ENCODE measurements at places on chromosomes 16 and 17.

DNA sequence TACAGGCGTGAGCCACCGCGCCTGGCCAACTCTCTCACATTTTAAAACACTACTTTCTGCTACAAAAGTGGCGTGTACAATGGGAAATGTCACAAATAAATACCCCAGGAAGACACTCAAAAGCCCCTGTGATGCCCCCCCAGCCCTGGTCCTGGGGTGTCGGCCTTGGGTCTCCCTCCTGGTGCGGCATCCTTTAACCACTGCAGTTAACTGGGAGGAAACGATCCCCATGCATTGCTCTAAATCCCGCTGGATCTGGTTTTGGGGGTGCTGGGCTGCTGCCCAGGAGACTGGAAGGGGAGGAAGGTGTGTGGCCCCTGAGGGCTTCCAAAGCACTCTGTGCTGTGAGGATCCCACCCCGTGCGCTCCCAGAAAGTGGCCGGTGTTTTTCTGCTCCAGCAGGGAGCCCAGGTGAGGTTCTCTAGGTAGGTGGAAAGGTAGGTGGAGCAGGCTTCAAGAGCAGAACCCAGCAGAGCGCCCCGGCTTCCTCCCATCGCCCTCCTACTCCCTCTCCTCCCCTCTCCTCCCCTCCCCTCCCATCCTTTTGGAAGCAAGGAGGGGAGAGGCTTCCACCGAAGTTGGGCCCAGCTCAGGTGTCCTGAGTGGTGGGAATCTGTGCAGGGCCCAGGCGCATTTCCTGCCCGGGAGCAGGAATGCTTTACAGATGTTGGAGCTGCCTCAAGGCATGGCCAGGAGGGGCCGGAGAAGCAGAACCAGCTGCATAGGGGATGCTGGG lies 363.3 kb downstream of the SEC14L1 start:
- no peak for DNase-seq

DNA sequence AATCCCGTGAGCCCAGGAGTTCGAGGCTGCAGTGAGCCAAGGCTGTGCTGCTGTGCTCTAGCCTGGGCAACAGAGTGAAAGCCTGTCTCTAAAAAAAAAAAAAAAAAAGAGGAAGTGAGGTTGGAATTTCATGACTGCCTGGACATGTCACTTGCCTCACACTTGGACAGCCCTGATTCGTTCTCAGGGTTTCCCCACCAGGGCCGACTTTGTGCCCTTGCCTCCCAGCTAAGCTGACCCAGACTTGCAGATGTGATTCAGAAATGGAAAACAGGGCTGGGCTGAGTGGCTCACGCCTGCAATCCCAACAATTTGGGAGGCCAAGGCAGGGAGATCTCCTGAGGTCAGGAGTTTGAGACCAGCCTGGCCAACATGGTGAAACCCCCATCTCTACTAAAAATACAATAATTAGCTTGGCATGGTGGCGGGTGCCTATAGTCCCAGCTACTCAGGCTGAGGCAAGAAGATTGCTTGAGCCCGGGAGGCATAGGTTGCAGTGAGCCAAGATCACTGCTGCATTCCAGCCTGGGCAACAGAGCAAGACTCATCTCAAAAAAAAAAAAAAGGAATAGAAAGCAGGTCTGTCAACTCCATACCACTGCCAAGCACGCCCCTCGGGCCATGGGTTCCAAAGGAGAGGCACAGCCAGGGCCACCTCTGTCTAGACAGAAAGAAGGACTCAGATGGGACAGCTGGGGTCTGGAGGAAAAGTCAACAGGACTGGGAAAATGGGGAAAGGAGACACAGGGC lies 46.9 kb downstream of the SOCS1 start:
- no peak for DNase-seq

DNA sequence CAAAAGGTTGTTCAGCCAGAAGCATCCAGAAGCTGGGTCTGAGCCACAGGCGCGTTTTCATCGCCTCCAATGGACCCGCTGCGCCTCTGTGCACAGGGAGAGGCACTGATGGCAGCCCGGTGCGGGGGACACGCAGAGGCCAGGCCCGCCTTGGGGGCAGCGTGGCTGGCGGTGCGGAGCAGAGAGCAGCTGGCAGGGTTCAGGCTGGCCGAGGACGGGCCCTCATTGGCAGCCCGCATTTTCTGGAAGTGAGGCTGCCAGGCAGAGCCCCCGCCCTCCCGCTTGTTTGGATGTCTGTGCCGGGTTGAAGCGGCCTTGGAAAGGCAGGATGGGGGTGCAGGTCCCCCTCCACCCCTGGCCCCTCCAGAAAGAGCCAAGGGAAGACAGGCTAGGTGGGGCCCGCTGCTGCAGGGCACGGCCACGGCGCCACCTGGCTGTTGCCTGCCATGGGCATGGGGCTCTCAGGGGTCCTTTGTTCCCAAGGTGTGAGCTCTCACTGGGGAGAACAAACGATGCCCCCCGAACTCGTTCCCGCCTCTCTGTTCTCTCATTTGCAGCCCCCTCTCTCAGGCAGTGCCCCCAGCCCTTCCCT lies 18.8 kb downstream of the GSE1 start:
- DNase-seq = no peak

DNA sequence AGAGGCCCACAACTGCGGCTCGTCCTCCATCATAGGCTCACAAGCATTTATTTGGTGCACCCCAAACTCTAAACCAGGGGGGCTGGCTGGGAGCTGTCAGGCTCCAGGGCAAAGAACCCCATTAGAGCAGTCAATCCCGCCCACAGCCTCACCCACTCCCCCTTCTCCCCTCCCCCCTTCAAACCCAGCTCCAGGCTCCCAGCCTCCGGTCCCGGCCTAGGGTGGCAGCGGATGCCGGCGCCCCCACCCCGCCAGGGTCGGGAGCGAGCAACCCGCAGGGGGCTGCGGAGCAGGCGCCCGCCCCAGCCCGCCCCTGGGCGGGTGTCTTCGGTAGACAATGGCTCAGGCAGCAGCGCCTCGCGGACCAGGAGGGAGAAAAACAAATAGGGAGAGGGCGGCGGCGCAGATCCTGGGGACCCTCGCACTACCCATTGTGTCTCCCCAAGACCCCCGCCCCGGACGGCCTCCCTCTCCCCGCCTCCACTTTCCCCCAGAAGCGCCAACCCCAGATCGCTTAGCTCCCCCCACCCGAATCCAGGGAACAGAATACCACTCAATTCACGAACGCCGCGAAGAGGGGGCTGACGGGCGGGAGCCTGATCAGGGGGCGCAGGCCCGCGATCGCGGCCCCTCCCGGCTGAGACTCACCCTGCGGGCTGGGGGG lies 572 bp downstream of the FAM171A2 start:
- no peak for DNase-seq

DNA sequence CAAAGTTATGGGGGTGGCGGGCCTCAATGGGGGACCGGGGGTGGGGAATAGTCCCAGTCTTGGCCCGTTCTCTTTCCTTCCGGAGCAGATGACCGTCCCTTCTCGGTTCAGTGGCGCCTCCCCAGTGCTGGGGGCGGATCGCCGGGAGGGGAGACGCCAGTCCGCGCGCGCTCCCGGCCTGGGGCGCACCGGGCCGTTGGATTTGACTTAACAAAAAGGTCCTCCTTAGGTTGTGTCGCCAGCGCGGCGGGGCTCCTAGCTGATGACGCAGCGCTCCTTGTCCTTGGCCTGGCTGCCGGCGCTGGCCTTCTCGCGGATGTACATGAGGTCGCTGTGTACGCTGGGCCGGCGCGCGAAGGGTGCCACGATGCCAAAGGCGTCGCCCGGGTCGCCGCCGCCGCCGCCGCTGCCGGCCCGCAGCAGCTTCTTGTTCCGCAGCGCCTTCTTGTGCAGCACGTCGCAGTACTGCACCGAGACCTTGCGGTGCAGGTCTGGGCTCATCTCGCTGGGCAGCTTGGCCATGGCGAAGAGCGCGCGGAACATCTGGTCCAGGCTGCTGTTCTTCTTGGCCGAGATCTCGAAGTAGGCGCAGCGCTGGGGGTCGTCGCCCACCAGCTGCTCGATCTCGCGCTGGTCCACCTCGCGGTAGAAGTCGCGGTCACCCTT lies 1.2 kb downstream of the RASD1 start:
- DNase-seq = no peak

DNA sequence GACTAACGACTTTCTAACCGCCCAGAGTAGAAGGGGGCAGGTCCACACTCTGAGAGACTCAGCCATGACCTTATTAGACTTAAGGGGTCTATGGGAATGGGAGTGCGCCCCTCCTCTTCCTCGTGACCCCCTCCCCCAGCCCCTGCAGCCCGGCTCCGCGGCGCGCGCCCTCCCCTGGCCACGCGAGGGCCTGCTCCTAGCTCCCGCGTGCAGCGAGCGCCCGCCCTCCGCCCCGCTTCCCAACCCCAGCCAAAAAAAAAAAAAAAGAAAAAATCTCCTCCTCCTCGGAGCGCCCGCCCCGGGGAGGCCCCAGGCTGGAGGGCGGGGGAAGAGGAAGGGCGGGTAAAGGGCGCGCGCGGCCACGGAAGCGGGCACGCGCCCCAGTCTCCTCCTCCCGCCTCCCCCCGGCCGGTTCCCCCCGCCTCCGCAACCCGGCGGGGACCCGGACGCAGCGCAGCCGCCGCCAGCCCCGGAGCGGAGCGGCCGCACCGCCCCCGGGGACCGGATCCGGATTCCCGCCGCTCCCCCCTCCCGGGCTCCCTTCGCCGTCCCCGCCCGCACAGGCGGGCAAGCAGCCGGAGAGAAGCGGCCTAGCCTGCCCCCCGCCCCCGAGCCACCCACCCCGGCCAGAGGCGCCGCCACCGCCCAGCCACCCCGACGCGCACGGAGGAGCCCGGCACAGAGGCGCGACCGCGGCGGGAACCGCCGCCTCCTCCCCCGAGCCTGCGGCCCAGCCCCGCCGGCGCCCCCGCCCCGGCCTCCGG lies 949 bp downstream of the UBTF start:
- peak; percentile 81 for DNase-seq

GRCh38 chr16:57875347-57875746 lies 73.1 kb upstream of the KIFC3 start:
- no peak for DNase-seq

- DNase-seq = no peak
These were observed 49.9 kb upstream of the CDR2 start for GRCh38 chr16:22424161-22424937.

DNA sequence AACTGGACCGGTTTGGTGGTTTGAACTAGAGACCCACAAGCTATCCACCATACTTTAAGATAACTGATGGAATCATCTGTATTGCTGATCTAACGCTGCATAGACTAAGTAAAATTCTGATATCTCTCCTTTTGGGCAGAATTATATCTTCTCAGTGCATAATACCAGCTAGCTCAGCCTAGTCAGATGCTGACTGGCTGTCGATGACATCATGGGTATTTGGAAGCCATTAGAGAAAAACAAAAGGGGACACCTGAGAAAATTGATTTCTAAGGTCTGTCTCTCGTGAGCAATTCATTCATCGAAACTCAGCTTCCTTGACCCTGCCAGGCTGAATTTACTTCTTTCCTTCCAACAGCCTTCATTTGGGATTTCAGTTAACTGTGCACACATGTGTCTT lies 263.0 kb upstream of the CCL2 start:
- no peak for DNase-seq

- DNase-seq = no peak
These were observed 3.2 kb downstream of the CBX4 start for GRCh38 chr17:79835953-79836509.

DNA sequence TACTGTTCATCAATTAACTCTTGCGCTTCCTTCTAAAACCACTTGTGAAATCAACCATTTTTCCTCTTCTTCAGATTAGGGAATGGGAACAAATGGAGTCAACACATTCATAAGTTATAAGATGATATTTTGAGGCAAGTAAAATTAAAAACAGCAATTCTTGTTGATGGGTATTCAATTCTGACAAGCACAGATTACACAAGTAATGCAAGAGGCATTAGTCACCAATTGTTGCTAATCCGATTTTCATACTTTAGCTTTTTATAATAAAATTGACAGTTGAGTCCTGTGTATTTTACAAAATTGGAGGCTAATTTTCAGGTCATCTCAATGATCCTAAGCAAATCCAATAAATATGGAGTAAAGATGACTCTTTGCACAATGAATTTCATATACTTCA lies 918.4 kb upstream of the SOX9 start:
- no peak for DNase-seq

- no peak for DNase-seq
These were observed 102.4 kb downstream of the ENGASE start for GRCh38 chr17:79176792-79177601.

- DNase-seq = no peak
These were observed 23.7 kb downstream of the ARHGAP23 start for GRCh38 chr17:38451840-38452529.

DNA sequence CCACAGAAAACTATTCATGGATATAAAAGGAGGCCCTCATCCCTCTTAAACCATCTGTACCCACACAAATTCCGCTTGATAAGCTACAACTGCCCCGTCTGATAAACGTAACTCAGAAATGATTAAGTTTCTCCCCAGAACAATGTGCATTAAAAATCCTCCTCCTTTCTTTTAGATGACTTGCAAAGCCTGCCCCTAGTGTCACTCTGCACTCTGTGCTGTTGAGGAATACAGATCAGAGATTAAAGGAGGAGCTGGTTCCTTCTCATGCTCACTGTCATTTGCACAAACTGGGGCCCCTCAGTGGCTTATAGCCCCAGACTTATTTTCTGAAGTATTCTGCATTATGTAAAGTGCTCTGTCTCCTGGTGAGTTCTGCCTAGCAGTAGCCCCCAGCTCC lies 33.3 kb downstream of the CDRT15 start:
- no peak for DNase-seq

- DNase-seq = no peak
These were observed 12.1 kb downstream of the SCNN1G start for GRCh38 chr16:23194497-23195221.

- no peak for DNase-seq
These were observed 75.8 kb downstream of the KCNJ12 start for GRCh38 chr17:21451975-21452374.

Measured in stimulated activated CD4-positive, alpha-beta T cell treated with anti-CD3 and anti-CD28 coated beads, TNF-alpha, amount 100 ng/mL, for 24 hours (primary cell).